ENCODE measurements at places on chromosomes 12 and 14.
A peak's percentile ranks its signal among the peaks of the same experiment; 100 is the strongest.

- DNase-seq: no peak
Measured at GRCh38 chr14:94557327-94557726, 3.9 kb upstream of the SERPINA4 start.

DNA sequence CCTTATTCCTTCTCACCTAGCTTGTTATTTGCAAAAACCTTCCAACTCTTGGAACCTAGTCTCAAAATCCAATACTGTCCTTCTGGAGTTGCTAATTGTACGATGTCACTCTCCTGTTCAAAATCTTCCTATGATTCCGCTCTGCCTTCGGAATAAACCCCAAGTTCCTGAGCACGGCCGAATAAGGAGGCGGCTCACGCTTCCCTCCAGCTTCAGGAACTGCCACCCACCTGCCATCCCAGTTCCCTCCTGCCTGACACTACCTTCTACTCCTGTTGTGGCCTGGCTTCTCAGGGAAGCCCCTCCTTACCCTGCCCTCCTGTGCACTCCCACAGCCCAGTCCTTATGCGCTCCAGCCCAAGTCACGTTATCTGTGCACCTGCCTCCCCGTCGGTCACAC is 73.2 kb downstream of the SETD3 start:
- DNase-seq: no peak

DNA sequence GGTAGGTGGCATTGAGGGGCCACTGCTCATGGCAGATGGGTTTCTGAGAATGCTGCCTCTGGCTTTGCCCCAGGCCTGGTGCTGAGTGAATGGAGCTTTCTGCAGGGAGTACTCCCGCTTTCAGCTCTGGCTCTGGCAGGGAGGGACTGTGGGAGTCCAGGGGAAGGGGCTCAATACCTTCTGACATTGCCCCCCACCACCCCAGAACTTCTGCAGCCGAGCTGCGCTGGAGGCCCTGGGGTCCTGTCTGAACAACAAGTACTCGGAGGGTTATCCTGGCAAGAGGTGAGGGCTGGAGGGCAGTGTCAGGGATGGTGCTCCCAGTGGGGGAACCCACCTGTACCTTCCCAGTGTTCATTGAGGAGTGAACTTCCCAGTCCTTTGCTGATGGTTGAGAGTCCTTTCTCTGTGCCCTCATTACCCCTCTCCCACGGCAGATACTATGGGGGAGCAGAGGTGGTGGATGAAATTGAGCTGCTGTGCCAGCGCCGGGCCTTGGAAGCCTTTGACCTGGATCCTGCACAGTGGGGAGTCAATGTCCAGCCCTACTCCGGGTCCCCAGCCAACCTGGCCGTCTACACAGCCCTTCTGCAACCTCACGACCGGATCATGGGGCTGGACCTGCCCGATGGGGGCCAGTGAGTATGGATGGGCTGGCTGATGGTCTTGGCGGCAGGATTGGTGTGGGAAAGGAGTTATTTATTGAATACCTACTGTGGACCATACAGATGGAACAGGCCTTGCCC is 1.9 kb downstream of the SHMT2 start:
- no peak for DNase-seq

DNA sequence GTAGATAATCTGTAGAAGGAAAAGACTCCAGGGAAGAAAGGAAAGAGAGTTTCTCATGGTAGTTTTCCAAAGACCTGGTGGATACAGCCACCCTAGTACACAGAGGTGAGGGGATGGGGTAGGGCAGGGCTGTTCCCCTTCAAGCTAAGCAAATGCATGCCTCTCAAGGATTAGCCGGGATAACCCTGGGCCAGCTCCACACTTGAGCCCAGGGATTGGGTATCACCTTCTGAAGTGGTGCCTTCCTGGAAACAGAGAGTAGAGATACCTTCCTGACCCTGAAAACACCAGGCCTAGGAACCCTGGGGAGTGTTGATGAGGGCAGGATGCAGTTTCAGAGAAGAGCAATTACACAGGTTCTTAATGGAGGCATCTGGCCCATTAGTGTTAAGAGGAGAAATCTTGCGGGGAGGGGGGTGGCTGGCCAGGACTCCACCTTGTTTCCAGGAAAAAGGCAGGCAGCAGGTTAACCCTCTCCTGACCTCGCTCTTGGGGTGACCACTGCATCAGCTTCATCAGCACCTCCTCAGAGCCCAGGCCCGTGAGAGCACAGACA is 106.9 kb upstream of the TMEM233 start:
- DNase-seq: no peak

DNA sequence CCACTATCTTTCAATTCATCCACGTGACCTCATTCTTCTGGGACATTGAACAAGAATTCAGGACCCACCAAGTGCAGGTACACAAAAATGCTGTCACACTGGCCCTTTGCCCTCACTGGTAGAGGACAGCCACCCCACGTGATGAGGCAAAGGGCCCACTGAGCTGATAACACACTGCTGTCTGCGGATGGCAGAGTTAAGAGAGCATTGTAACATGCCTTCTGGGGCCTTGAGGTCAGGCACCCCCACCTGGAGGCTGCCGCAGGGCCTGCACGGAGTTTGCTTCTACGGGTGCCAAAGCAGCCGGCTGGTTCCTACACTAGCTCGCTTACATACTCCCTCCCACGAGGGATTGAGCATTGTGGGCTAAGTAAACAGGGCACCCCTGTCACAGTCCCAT is 101.0 kb downstream of the LRIG3 start:
- no peak for DNase-seq

DNA sequence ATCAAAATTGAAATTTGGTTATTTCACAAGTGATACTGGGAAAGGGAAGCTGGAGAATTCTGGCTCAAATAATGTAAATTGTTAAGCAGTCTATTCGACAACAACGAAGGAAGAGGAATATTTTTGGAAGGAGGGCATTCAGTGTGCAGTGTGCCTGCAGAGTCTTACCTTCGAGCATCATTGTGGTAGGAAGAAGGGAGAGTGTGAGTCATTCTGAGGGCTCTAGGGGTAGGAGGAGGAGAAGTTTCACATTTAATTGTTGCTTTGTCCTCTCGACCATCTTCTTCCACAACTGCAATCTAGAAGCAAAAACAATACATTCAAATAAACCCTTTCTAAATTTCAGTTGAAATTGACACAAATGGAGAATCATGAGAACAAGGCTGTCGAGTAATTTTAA is 263.0 kb downstream of the ACSS3 start:
- DNase-seq: no peak

DNA sequence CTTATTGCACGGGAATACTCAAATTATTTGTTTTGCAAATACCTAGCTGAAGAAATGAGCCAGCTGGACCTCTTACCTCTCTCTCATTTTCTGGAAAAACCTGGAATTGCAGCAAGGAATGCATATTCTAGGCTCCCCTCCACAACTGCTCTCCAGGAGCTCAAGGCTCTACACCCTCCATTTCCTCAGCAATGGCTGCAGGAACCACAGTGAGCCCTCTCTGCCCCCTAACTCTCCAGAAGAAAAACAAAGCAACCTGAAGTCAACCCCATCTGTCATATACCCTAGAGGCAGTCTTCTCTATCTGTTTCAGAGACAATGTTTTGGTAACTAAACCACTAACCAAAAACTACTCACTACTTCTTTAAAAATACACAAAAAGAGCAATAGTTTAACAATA is 221.6 kb downstream of the SLC25A21 start:
- no peak for DNase-seq

DNA sequence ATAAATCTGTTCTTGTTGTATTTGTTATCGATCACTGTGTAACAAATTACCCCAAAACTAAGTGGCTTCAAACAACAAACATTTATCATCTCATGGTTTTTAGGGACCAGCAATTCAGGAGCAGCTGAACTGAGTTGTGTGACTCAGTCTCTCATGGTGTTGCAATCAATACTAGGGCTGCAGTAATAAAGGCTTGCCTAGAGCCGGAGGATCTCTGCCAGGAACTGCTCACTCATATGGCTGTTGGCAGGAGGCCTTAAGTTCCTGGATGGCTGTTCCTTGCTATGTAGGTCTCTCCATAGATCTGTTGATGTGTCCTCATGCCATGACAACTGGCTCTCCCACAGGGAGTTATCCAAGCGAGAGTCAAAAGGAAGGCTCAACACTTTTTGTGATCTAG is 3.8 kb upstream of the PSMC6 start:
- DNase-seq: peak; percentile 47

- DNase-seq: no peak
Measured at GRCh38 chr14:93928184-93929047, 1.3 kb downstream of the FAM181A start.

DNA sequence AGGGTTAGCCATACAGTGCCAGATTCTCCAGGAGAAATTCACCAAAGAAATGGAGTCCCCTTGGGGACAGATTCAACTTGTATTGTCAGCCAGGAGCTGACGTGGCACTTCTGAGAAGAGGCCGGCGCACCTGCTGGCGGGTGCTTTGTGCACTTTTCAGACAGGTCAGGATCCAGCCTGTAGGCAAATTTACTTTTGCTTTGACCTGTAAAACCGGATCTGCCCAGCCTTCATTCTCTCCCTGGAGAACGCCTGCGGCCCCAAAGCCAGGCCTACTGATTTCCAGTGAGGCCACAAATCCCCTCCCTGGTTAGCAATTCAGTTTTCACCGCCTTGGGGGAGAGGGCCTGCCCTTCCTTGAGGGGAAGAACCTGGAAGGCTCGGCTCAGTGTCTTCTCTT is 17.4 kb downstream of the P2RX4 start:
- DNase-seq: peak; percentile 83

DNA sequence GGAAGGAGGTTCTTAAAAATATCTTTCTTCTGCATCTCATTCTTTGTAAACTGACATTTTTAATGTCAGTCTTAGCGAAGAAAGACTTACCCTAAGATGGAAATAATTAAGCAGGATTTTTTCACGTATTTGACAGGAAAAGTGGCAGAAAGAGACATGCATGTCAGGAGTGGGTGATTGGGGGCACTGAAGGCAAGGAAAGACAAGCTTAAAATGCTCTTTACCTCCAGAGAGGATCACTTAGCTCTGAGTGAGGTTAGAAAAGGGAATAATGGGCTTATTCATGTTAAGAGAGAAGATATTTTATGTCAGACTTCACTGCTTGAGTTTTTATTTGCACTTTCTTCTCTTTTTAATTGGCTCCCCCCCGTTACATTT is 1358.2 kb upstream of the TMEM132C start:
- DNase-seq: no peak

DNA sequence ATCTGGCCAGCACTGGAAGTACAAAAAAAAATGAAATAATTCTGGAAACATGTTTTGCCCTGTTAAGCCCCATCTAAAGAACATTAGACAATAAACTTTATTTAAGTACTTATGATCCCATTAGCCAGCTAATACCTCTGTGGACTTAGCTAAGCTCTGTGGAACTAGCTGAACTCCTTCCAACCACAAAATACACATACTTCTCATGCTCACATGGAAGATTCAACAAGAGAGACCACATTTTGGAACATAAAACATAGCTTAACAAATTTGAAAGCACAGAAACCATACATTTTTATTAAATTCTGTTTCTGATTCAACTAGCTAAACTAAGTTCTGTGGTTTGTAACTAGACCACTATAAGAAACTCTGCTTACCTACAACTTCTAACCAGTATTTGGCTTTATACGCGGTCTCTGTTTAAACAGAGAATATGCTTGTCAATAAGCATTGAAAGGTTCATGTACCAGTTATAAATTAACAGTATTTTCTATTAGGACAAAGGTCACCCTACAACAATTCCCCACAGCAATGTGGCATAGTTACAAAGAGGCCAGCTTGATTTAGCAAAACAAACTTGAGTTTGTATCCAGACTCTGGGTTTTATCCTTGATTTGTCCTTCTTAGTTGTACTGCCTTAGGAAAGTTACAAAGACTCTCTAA is 300.1 kb downstream of the C12orf50 start:
- DNase-seq: no peak

GRCh38 chr12:30296486-30296885 is 399.2 kb downstream of the IPO8 start:
- DNase-seq: no peak

DNA sequence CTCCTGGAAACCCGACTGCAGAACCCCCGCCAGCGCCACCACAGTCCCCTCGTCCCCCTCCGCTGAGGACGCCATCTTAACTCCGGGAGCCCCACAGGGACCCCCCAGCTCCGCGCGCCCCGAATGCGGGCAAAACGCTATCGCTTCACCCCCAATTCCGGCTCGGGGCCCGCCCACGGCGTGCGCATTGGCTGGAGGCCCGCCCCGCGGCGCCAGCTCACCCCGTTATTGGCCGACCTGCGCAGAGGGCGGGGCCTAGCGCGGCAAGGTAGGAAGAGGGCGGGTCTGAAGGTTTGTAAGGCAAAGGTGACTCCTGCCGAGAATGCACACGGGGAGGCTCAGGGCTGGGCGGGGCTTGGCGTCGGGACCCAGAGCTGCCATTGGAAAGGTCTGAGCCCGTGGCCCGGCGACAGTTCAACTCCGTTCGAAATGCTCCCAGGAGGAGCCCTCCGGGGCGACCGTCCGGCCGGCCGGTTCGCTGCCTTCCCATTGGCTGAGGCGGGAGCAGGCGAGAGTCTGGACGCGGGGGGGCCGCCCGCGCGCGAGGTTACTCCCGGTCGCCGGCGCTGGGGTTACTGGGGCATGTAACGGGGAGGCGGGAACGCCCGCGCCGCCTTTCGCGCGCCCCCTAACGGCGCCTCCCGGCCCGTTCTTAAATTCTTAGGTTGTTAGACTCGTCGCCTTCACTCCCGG is at the start of gene LPCAT3:
Gene LPCAT3 (minus strand): TSS at position 127 of the 693 bp plus-strand sequence. CDS start 52 bp downstream, at position 75.
- peak; percentile 98 for DNase-seq

DNA sequence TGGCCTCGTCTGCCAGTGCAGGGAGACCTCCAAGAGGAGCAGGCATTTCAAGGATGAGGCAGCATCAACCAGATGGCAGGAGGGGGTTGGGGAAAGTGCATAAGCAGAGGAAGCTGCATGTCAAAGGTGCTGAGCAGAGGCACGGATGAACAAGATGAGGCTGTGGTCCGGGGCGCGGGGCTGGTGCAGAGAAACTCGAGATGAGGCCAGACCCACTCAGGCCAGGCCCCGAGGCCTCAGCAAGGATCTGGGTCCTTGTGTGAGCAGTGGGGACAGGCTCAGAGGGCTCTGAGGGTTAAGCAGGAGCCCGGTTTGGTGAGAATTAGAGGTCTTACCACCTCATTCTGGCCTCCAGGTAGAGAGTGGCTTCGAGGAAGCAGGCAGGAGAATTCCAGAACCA is 98.8 kb downstream of the DICER1 start:
- DNase-seq: no peak

DNA sequence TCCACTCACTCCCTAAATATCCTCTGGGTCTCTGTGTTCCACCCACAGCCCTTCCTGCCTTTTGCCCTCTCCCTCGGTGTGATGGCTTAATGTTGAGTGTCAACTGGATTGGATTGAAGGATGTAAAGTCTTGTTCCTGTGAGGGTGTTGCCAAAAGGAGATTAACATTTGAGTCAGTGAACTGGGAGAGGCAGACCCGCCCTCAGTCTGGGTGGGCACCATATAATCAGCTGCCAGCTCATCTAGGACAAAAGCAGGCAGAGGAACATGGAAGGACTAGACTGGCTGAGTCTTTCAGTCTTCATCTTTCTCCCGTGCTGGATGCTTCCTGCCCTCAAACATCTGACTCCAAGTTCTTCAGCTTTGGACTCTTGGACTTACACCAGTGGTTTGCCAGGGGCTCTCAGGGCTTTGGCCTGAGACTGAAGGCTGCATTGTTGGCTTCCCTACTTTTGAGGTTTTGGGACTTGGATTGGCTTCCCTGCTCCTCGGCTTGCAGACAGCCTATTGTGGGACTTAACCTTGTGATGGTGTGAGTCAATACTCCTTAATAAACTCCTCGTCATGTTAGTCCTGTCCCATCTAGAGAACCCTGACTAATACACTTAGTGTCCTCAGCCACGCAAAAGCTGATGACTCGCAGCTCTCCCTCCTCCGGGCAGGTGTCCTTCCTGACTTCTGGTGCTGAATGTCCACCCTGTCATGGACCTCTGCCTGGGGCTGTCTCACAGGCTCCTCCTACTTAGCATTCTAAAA is 5.9 kb downstream of the DGLUCY start:
- DNase-seq: peak; percentile 16
